ENCODE measurements at places on chromosomes 3 and 15.

DNA sequence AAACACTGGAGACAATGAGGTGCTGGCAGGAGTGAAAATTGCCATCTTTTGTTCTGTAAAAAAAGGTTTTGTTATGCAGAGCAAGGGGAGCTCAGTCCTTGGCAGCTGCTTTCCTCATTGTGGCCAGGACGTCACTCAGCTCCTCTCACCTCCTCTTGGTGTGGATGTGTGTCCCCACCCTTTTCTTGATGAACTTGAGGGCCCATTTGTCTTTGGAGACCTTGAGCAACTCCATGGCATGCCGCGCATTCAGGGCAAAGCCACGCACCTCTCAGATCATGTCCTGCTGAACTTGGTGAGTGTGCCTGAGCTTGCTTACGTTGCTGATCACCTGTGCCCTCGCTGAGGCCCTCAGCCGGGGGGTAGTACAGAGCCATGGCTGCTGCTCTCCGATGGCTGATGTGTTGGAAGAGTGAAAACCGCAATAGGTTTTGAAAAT, 24.5 kb upstream of the BDH1 start:
- DNase-seq, result no peak

GRCh38 chr15:60722328-60723112, 243.6 kb upstream of the ICE2 start:
- no peak for DNase-seq

GRCh38 chr3:113560831-113561623, 28.7 kb downstream of the SIDT1 start:
- DNase-seq, result no peak

DNA sequence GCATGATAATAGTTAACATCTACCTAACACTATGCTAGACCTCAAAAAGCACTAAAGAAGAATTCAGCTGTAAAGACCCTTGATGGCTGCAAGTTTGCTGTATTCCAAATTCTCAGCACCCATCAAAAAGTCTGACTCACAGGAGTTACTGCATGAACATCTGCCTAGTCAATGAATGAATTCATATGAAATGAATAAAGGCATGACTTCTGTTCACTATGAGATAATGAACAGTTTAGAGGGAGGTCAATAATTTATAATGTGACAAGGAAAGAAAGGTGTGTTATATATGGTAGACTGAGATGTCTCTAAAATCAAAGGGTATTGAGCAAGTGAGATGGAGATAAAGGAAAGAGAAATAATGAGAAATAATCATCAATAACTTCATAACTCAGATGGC, 508.2 kb upstream of the TGFBR2 start:
- no peak for DNase-seq

Data from upper lobe of left lung (tissue), 6 donors.